NCI-H1436 treated with DMSO at 0.1 percent for 48 hours (cell line): ENCODE measurements at places on chromosomes 1 and 21.

GRCh38 chr1:231337043-231337471, 595 bp downstream of the EXOC8 start:
- no peak for DNase-seq

DNA sequence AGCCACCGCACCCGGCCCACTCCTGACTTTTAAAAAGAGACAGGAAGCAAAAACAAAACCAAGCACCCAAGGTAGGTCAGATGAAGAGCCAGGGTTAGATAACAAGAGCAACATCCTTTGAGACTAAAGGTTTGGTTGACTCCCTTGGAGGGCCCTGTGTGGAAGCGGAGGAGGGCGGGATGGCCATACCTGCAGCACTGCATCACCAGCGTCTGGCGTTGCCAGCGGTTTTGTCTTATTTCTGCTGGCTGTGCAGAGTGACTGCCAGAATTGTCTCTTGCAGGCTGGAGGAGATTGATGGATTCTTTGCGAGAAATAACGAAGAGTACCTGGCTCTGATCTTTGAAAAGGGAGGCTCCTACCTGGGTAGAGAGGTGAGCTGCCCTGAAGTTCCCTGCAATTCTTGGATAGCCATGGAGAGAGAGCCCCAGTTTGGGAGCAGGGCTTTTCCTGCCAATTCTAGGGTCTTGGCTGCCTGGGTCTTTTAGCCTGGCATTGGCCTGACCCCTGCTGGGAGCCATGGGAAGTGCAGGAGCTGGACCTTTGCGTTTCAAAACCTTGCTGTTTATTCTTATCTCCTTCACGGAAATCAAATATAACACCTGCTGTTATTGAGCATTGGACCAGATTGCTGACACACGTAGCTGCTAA, 24.0 kb downstream of the QSOX1 start:
- no peak for DNase-seq

GRCh38 chr1:247576514-247576913, 11.6 kb upstream of the OR2G2 start:
- peak; percentile 3 for DNase-seq

DNA sequence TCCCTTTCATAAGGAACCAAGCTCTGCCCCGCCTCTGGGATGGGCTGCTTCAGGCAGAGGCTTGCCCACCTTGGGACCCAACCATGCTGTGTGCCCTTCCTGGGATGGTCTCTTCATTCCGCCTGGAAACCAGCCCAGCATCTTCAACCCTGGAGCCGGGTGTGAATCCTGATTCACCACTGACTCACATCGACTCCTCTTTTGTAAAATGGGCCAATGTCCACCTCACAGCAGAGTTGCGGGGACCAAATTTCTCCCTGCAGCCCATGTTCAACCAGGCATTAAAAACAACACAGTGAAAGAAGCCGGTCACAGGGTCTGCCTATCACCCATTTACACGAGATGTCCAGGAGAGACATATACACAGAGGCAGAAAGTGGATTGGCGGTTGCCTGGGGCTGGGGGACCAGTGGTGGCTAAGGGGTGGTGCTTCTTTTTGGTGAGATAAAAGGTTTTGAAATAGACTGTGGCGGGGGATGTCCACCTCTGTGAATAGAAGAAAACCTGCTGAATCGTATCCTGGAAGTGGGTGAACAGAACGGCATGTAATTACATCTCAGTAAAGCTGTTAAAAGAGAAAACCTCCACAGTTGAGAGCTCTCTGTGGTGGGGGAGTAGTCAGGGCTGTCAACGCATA, 6.9 kb upstream of the GPR153 start:
- no peak for DNase-seq

GRCh38 chr1:163864207-163864606, 542.5 kb downstream of the NUF2 start:
- no peak for DNase-seq

GRCh38 chr1:216604771-216605170, 118.5 kb downstream of the ESRRG start:
- no peak for DNase-seq

DNA sequence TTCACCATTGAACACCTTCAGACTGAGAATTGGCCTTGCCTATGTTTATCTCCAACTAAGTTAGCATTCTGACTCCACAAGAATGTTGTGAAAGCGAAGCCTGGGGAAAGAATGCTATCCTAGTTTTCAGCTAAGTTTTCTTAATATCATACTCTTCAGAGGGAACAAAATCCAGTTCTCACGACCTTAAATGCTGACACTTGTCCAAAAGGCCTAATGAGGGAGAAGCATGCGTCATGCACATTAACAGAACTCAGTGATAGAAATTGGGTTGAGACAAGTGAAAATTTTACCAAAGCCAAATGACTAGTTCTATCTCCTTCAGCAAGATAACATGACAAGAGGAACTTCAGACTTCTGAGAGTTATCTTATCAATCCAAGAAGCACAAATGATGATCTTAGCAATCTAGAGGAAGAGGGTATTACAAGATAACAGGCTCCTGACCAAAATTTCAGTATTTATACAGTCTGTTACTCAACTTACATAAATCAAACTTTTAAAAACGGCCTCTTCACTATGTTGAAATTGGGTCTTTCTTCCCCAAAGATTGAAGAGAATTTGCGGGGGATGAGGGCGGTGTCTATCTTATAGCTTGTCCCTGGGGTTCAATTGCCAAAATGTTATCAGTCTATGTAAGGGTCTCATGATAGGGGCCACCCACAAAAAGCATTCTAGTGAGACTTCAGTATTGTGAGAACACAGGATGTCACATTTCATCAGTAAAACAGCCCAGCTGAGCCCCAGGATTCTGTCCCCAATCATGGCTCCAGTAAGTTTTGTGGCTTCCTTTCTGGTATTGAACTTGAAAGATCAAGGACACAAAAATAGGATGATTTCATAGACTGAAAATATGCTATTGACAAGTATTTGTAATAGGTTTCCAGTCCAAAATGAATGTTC, 26.5 kb upstream of the SLC45A3 start:
- DNase-seq = no peak

DNA sequence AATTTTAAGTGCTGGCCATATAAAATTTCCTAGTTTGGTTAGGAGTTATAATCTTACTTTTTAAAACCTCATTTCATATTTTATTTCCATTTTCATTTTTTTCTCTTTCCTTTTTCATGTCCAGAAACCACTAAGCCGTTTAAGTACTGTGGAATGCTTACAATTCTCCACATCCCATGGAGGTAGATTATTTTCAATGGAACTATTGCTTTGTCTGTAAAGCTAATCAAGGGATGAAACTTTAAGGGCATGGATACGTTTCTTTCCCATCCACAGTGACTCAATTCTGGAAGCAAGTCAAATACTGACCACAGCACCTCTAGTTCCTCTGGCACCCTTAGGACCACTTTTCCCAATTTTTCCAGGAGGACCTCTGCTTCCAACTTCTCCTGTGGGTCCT, 139.1 kb upstream of the ZNHIT6 start:
- no peak for DNase-seq

DNA sequence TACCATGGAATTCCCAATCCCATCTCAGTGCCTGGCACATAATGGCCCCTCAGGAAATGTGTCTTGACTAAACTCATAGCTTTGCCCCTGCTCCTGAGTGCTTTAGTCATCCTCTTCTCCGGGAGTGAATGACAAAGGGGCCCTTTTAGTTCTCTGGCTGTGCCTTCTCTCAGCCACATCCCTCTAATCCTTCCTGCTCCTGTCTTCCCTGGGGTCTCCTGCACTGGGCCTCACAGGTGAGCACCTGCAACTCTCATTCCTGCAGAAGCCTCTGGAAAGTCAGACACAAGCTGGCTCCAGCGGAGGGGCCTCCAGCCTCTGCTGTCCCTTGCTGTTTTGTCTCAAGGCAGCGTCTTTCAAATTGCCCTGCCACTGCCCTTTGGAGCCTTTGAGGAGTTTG, 14.0 kb upstream of the ETV3L start:
- DNase-seq = no peak

GRCh38 chr1:18041102-18041501, 66.5 kb upstream of the IGSF21 start:
- no peak for DNase-seq

- DNase-seq = peak; percentile 79
These were observed 23.2 kb upstream of the CHIT1 start for GRCh38 chr1:203252678-203253077.

DNA sequence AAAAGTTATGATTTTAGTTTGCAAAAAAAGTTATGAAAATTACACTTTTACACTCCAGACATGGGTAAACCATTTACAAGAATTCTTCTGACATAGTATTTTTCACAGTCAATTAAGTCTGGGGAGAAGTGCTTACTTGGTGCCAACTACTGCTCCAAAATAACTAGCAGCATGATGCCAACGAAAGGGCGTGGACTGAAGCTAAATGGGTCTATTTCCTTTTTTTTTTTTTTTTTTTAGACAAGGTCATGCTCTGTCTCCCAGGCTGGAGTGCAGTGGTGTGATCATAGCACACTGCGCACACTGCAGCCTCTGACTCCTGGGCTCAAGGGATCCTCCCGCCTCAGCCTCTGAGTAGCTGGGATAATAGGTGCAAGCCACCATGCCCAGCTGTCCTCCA, 43.2 kb downstream of the FMO4 start:
- no peak for DNase-seq

DNA sequence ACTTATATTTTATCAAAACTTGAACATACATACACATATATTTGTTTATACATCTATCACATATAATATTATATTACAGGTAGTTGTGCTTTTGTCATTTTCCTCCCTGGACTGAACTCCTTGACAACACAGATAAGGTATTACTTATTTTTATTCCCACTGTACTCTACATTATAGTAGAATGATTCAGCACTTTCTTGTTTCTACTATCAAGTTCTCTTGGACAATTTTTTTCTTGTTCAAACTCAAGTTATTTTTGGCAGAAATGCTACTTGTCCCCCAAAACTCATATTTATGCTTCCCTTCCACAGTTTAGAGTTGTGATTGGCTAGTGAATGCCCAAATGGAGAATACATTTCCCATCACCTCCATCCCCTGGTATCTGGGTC, 10.8 kb upstream of the PTPRC start:
- DNase-seq = no peak
